Activated CD4-positive, CD25-positive, alpha-beta regulatory T cell treated with anti-CD3 and anti-CD28 coated beads, Interleukin-2, amount 50 U/mL, for 24 hours (primary cell): ENCODE measurements at places on chromosomes 11 and 22.

DNA sequence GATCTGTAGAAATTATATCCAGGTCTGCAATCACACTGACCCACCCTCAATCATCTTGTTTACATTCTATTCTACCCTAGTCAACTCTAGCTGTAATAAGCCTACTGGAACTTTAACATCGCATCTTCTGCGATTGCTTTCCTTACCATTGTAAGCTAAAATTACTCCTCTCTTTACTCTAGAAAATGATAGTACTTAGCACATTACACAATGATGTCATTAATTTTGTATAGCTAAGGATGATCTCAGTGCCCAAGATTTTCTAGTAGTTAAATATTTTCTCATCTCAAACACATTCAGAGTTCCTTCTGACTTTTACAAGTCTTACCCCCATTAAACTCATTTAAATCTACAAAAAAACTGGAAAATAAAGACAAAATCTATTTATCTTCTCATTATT lies 39.6 kb upstream of the CTSC start:
- ATAC-seq: no peak

DNA sequence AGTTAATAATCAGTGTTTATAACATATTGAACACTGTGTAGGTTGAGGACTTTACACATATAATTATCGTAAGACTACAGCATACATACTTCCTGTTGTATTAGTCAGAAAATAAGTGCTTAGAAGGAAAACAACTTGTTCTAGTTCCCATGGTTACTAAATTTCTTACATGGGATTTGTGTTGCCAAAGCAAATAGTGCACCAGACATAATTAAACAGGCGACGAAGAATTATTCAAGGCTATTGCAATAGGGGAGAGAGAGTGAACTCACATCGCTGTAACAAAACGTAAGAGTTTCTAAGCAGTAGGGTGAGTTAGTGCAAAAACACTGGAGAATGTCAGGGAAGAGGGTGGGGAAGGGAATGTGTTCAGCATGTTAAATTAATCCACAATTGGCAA lies 347.8 kb downstream of the CNTN5 start:
- no peak for ATAC-seq

DNA sequence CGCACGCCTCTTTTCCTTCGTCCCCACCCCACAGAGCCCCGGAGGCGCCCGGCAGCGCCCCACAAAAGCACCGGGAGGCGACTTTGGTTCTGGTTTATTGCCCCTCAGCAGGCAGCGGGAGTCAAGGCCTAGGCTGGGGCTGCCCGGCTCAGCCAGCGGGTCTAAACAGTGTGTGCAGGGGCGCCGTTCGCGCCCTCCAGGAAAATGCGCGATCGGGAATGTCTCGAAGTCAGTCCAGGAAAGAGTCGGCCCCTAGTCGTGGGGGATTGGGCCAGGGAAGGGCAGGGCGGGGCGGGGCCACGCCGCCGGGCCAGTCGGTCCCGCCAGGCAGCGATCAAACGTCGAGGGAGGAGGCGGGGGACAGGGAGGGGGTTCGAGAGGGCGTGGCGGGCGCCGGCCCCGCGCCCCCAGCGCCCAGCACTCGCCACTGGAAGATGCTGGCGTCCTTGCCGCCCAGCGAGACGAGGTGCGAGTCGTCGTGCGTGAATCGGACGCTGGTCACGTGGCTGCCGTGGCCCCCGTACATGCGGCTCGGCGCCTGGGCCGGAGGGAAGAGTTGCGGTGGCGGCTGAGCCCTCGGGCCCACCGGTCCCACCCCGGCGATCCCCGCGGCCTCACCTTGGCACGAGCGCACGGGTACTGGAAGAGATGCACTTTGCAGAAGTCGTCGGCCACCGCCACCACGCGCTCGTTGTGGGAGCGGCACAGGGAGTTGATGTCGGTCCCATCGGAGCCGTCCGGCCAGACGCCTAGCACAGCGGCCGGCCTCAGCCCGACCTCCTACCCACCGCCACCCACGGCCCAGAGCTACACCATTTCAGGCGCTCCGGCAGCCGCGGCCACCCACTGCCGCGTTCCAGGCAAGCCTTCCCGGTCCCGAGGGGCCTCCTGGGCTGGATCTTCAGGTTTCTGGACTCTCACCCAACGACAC lies 741 bp upstream of the MTA2 start:
- ATAC-seq: no peak

- no peak for ATAC-seq
Measured at GRCh38 chr22:35971456-35972119, 57.0 kb downstream of the RBFOX2 start.

DNA sequence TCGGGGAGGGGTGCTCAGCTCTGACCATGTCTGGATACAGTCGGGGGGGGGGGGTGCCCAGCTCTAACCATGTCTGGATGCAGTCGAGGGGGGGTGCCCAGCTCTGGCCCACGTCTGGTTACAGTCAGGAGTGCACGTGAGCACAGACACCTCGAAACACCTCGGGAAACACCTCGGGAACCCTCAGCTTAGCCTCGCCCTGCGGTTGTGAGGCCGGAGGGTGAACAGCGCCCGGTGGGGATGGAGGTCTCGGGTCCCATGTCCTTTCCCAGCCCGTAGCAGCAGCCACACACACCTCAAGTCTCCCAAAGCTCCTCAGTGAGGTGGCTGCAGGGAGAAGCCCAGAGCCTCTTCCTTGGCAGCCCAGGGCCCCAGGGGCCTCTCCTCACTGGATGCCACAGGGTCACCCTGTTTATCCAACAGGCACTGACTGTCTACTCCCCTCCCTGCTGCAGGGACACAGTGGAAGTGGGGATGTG lies 2.1 kb downstream of the SIGIRR start:
- ATAC-seq: no peak

DNA sequence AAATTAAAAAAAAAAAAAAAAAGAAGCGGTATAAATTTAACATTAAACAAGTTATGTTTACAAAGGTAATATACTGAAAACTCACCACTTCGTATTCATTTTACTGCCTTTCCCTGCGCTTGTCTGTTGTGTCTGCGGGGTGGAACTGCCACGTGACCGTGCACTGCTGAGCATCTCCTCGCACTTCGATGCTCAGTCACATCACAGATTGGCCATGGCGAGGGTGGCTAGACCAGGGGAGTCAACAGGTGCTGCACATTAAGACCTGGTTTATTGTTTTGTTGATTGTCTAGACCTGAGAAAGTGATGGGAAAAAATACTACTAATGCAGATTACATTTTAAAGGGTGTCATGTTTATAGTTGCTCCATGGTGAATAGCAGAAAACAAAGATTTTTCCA lies 22.8 kb upstream of the TUB start:
- no peak for ATAC-seq

DNA sequence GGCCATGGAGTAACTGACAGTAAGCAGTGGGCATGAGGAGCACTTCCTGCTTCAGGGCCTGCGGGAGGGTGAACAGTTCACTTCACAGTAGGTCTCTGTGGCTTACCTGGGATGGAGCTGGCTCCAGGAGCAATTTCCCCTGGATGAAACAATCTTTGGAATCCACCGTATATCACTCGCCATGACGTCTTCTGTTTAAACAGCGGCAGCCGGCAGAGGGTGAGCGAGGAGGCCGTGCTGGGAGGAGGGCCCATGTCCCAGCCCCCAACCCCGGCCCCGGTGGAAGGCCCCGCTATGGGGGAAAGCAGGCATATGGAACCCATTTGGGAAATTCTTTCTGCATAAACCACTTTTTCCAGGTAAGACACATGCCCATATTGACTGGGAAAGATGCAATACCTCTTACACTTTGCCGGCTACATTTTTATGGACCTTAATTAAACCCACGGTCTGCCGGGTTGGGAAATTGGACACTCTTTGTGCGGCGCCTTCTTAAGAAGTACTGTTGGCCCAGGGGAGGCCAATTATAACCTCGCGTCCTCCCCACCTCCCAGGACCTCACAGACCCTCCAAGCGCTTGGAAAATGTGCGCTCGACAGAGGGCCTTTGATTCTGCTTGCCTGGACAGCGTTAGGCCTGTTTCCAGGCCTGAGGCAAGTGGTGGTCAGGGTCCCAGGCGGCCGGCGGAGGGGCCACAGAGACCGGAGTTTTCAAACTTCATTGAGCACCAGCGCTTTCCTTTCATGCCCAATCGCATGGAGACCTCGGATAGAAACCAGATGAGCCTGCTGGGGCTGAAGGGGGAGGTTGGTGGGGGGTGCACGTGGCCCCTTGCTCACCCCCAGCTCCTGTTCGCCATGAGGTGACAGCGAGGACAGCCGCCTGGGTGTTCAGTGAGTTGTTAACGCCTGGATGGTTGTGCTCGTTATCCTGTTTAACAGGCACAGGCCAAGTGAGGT lies 40.4 kb downstream of the SMIM38 start:
- no peak for ATAC-seq

- no peak for ATAC-seq
Measured at GRCh38 chr11:76762867-76763572, 20.1 kb upstream of the TSKU start.

DNA sequence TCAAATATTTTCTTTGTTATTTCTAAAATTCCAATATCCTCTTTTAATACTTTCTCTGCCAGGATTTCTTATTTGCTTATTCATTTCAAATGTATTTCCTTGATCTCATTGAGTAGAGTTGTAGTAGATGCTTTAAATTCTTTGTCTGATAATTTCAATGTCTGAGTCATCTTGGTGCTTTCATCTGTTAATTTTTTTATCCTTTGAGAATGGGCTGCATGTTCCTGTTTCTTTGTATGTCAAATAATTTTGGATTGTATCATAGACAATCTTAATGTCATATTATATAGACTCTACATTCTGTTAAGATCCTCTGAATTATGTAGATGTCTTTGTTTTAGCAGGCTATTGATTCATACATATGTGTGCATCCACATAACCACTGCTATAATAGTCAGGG lies 57.5 kb downstream of the MYEOV start:
- no peak for ATAC-seq

DNA sequence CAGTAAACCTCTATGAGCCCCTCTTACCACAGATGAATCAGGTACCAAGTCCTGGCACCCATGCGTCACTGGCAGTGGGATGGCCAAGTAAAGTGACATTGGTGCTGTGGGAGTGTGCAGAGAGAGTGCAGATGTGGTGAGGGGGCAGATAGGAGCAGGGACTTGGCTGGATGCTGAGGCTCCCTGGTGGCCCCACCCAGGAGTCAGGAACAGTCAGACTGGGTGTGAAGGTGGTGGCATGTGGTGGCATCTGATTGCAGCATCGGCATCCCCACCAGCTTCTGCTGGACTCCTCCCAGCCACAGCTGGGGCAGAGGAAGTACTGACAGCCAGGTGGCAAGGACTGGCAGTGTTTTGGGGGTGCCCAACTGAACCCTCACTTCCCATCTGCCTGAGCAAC lies 11.4 kb downstream of the DGAT2 start:
- no peak for ATAC-seq

- ATAC-seq: no peak
Measured at GRCh38 chr22:44357966-44358465, 45.3 kb upstream of the SHISAL1 start.

DNA sequence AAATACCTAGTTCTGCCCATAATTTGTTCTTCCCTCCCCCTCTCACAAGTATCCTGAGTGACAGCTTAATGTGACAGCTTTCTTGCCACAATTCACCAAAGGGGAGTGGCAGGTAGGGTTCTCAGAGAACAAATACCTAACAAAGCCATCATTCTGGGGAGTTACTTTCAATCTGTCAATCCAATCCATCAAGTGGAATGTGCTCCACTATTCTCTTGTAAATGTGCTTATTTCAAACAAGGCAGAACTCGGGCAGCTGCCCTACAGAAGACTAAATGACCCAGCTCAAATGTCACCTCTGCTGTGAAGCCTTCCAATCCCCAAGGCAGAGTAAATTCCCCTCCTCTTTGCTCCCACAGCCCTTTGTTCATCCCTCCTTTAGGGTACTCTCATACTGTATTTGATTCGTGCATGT lies 27.8 kb downstream of the LGR4 start:
- ATAC-seq: no peak
